Gastrocnemius medialis (tissue), 4 donors: ENCODE measurements at places on chromosomes 5 and 9. TPM values are rescaled to one million over a fixed set of nuclear protein-coding genes. Genes with fewer than 3 reads are reported as not detected.

Gene ICE1
- total RNA-seq = 31.6 TPM

Gene ARAP3
- total RNA-seq = 1.6 TPM

DNA sequence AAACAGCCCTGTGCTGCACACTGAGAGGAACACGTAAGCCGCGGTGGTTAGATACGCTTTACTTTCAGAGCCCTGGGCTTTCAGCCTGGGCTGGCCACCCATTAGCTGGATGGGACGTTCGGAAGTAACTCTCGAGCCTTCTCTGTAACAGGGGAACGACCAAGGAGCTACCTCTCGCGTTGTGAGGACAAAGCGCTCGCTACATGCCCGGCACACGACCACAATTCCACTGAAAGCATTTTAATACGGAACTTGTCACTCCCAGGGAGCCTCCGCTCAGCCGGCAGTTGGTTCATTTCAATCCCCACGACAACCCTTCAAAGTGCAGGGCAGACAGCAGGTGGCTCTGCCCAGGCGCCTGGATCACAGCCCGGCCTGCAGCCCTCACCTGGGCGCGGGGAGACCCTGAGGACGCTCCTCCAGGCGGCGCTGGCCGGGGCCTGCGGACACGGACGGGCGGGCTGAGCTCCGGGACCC lies 368 bp downstream of the SURF1 start:
- DNase-seq = no peak

- no peak for DNase-seq
Measured at GRCh38 chr5:151569132-151570046, 21.7 kb downstream of the FAT2 start.

DNA sequence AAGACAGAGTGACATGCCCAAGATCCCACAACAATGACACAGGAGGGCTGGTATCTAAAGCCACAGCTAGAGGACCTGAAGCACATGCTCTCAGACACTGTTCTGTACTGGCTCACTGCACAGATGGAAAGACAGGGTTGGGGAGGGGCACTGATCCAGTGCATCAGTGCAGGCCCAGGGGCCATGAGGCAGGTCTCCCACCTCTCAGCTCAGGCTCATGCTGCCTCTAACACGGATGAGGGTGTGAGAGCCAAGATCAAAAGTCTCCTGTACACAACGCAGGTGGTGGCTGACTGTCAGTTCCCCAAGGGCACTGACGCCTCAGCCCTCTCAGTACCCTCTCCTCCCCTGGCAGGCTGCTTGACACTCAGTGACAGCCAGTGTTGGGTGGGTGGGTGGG lies 10.9 kb downstream of the RAPGEF1 start:
- no peak for DNase-seq

GRCh38 chr9:36116593-36116992 lies 19.9 kb upstream of the GLIPR2 start:
- no peak for DNase-seq

DNA sequence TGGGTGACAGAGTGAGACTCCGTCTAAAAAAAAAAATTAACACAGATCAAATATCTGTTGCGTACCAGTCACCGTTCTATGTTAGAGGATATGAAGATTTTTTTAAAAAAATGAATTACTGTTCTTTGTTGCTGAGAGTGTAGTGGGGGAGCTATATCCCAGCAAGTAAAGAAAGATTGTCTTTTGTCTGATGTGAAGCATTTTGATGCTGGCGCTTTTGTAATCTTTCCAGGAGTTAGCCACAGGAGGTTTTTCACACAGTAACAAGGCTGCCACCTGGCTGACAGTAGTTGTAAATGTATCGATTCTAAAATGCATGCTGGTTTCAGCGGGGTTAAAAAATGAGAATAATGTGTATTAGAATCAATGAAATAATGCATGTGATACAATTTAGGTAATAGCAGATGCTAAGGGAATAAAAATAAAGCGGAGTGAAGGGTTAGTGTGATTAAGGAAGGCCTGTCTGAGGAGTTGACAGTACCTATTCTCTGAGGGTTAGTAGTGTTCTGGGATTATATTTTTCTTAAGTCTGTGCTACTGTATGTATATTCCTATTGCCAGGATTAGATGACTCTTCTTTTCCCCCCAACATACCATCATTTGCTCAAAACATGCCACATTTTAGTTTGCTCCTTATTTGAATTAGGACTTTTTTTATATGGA lies 3.4 kb downstream of the LMNB1 start:
- DNase-seq = peak; percentile 9
